Stimulated activated CD4-positive, alpha-beta T cell treated with anti-CD3 and anti-CD28 coated beads, Interleukin-15, amount 100 ng/mL, for 1 hour (primary cell): ENCODE measurements at places on chromosomes 13 and 19.

GRCh38 chr19:5933391-5934068 is 19.5 kb downstream of the CAPS start:
- DNase-seq = no peak

- no peak for DNase-seq
Measured at GRCh38 chr19:11154683-11155047, 917 bp downstream of the SPC24 start.

- DNase-seq = no peak
Measured at GRCh38 chr13:49635599-49636433, 7.5 kb downstream of the ARL11 start.

DNA sequence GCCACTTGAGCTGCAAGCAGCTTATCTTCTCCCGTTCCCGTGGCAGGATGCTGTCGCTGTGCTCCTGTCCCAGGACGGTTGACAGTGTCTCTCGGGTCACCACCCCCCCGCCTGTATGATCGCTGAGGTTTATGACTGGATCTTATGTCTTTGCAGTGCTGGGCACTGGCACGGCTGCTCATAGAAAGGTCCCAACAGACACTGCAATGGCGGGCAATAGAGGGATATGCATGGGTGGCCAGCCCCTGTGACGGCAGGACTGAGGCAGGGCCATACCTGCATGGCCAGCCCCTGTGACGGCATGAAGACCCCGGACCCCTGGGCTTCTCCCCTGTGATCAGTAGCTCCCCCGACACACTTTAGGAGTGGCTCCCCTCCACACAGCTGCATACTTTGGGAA is 307.2 kb downstream of the TEX29 start:
- no peak for DNase-seq
